ENCODE measurements at places on chromosomes 2 and 18.

- no peak for DNase-seq
Measured at GRCh38 chr2:30714811-30715709, 92.2 kb downstream of the CAPN13 start.

GRCh38 chr2:67234440-67234839 is 162.7 kb upstream of the ETAA1 start:
- DNase-seq = no peak

DNA sequence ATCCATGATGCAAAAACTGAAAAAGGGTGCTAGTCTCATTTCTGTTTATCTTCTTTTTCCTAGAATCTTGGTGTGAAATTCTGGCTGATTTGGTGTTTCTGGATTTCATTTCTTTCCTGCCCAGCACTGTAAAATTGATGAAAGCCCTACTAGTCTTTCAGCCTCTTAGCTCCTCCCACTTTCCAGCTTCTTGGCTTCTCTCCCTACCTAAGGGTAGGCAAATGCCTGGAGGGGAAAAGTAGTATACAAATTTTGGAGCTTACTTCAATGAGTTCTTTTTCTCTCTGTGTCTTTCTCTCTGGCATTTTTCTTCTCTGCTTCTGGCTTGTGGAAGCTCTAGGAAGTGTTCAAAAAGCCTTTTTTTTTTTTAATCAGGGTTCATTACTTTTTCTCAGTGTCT is 160.5 kb downstream of the XIRP2 start:
- no peak for DNase-seq

- DNase-seq = no peak
Measured at GRCh38 chr18:76992226-76993084, 140.1 kb downstream of the MBP start.

DNA sequence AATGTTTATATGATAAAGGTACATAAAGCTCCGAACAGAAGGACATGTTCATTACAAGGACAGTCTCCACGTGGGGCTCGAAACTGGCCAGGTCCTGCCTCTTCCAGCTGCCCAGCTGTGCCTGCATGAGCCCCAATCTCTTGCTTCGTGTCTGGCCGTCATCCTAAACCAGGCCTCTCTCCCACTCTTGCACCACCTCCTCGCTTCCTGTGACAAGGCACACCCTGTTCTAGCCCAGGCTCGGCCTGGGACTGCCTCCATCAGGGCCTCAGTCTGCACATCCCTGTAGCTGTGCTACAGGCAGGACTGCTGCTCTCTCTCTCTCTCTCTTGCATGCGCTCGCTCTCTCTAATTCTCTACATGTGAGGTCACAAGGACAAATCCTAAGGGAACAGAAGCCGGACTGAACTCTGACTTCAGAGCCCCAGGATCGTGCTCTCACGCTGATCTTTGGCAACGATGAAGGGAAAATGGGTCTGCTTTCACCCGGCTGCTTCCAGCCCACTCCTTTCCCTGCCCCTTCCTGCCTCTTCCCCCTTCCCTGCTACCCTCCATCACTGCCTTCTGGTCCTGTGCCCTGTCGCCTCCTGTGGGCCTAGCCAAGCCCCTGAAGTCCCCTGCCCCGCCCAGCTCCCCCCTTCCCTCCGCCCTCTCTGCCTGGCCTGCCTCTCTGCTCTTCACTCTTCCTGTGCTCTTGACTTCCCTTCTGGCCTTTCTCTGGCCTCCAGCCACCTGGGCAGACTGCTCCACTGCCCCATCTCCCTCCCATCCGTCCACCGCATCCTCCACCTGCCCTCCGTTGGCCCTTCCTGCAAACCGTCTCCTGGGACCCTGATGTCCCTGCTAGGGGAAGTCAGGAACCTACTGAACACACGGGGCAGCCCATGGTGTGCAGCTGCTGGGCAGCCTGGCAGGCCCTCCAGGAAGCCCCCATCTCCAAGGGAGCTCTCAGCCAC is 7.8 kb upstream of the GPR55 start:
- DNase-seq = peak; percentile 80

DNA sequence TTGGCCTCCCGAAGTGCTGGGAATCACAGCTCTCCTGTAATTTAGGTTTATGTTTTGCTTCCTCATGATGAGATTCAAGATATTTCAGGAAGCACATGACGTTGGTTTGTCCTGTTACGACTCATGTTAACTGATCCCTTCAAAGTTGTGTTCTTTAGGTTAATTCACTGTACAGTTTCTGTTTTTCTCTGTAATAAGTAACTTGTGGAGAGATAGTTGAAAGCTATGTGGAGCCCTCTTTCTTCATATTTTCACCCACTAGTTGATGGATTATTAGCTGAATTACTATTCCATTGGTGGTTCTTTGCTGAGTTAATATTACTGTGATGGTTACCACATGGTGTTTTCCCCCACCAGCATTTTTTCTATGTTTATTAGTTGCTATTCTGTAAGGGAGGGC is 18.3 kb upstream of the CHCHD5 start:
- DNase-seq = no peak

DNA sequence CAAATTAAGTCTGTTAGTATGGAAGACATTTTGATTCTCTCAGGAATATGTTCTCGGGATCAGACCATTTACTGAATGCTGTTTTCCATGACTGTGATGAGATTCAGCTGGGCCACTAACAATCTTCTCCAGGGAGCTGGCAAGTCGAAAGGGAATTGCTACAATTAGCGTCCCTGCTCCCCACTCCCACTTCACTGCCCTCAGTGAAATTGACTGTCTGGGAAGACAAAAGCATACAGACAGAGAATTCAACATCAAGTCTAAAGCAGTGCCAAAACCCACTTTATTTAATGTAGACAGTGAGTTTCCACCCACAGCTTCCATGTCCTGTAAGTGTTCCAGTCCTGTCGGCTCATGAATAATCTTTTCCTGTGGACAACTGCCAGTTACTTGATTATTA is 34.0 kb upstream of the COL3A1 start:
- no peak for DNase-seq

GRCh38 chr2:74555610-74556103 is 1.1 kb downstream of the DOK1 start:
- DNase-seq = no peak

DNA sequence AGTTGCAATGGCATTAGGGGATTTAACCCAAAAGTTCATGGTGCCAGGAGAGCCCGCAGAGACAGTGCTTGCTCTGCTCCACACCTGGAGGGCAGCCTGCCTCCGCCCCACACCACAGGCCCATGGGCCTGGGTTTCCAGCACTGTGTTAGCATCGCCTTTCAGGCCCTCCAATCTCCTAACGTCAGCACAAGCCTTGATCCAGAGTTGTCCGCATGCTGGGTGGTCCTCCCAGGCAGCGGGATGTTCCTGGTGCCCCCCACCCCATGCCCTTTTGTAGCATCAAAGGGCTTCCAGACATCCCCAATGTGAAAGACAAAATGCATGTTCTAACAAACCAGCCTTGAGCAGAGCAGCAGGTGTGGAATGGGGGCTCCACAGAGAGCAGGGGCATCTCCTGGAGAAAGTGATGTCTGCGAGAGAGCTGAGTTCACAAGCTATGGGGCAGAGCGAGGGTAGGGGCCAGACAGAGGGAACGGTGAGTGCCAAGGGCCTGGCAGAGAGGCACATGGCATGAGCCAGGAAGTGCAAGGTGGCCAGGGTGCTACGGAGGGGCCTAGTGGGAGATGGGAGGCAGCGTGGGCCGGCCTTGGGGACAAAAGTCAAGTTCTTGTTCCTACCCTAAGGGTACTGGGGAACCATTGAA is 119.2 kb downstream of the CYP26B1 start:
- DNase-seq = no peak

DNA sequence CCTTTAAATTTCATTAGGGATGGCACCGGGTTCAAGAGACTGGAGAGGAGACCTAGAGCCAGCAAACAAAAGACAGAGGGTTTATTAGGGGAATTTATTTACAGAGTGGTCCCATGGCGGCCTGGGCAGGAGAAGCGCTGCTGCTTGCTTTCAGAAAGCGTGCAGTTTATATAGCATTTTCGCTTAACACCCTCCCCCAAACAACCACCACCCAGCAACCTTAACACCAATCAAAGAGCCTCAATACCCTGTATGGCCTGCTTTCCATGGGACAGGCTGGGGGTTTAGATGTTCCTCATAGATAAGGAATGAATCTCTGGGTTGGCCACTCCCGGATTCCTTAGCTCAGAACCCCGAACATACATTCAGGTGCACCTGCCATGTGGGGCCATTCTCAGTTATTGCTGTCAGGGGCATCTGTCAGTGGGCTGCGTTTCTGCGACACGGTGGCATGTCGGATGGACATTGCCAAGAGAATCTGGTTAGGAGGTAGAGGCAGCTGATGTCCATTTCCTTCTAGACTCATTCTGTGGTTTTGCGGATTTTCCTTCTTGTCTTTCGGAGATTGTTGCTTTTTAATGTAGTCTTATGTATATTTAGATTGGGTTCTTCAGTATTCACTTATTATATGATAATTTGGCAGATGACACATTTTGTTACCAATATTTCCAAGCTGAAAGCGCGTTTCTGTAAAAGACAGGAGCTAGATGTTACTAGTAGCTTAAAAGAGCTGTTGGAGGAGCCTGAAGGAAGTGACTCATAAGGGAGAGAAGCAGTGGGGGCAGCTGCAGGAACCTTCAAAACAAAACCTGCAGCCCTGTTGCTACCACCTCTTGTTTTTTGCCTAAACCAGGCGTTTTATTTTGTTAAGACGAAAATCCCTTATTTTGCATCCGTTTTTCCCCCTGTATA is 7.2 kb downstream of the AGAP1 start:
- no peak for DNase-seq

DNA sequence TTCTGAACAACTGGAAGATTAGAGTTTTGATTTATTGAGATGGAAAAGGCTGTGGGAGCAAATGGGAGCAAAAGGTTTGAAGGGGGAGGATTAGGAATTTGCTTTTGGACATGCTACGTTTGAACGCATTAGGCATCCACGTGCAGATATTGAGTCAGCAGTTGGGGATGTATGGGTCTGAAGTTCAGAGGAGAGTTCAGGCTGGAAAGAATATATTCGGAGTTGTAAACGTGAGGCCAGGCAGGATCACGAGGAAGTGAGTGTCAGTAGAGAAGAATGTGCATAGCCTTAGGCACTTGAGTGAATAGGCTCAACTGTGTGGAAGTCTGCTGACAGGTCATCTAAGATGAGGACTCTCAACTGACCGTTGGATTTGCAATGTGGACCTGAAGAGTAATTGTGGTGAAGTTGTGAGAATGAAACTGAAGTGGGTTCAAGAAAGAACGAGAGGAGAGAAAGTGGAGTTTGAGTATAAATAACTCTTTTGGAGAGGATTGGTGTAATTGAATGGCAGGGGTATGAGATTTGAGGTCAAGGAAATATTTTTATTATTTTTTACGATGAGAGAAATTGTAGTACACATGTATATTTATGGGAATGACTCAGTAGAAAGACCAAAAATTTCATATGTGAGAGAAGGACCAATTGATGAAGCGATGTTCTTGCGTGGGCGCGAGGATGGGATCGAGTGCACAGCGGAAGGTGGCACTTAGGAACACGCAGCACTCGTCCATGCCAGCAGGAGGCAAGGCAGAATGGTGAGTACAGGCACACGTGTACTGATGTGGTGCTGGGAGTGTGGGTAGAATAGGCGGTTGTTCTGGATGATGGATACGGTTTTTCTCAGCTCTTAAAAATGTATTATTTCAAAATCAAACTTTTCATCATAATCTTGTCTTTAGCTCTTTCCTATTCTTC is 40.5 kb upstream of the POLE4 start:
- no peak for DNase-seq

DNA sequence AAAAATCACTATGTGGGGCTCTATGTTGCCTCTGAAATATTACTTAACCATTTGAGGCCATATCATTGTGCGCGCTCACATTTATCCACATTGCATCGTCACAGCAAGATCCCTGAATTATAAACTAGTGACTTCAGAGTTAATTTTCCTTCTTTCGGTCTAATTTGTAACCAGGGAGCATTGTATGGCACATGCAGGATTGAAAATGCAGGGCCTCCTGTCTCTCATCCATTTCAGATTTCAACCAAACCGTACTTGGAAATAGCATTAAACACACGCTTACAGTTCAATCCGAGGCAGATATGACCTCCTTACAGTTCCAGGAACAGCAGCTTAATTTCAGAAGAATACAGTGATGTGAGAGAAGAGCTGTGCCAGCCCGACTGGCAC is 532 bp downstream of the MYOM1 start:
- DNase-seq = no peak

DNA sequence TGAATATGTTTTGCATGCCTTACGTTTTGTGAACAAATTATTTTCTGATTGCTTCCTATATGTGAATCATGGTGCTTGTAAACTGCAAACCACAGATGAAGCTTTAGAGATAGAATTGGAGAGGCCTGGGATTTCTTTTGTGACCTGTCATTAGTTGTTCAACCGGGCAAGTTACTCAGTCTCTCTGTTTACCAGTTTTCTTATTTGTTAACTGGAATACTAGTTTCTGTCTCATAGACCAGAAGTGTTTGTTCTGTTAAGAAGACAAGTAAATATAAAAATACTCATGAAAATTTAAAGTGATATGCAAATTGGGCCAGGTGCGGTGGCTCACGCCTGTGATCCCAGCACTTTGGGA is 27.3 kb downstream of the DGKD start:
- no peak for DNase-seq

DNA sequence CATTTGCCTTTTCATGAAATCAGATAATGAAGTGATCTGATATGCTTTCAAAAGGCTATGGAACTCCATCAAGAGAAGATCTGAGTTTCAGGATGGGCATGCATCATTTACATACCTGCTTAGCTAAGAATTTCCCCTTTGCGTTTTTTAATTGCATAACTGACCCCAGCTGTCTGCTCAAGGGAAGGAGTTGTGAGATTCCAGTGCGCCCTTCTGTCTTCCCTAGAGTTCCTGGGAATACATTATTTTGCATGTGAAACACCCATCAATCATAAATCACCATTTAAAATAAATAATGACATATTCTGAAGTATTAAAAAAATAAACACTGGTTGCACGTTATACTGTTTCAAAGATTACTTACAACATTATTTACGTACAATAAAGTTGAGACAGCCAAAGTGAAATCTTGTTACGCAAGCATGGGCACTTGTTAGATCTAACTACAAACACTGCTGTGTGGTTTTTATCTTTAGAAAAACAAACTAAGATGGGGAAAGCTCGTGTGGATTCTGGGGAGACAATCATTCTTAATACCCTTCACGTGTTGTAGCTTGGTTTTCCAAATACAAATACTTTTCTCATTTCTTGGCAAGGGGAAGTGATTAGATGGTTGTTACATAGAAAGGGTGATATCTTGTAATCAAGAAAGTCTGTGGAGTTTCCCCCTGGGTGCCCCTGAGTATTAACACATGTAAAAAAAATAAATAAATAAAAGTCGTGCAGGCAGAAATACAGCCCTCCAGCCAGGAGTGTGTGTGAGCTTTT is 125.7 kb upstream of the LMAN1 start:
- no peak for DNase-seq

- no peak for DNase-seq
Measured at GRCh38 chr2:176115883-176116813, at the start of gene HOXD10. TSS of gene HOXD10 (plus strand) at chr2:176116778. CDS start at chr2:176116834, 56 bp downstream.

GRCh38 chr2:38522754-38523349 is 79.9 kb downstream of the HNRNPLL start:
- DNase-seq = no peak

GRCh38 chr2:148032215-148032614 is 11.3 kb downstream of the MBD5 start:
- no peak for DNase-seq

All from left ventricle myocardium inferior (tissue), 1 donor.